Activated CD4-positive, alpha-beta T cell treated with anti-CD3 and anti-CD28 coated beads, Interleukin-2, Interleukin-4, amounts not matched to agents 100 ng/mL and 50 ng/mL, durations not matched to agents 16 hours and 8 hours (primary cell): ENCODE measurements at places on chromosomes 2 and 18.

GRCh38 chr2:11713815-11714214 lies 32.6 kb upstream of the LPIN1 start:
- DNase-seq: no peak

DNA sequence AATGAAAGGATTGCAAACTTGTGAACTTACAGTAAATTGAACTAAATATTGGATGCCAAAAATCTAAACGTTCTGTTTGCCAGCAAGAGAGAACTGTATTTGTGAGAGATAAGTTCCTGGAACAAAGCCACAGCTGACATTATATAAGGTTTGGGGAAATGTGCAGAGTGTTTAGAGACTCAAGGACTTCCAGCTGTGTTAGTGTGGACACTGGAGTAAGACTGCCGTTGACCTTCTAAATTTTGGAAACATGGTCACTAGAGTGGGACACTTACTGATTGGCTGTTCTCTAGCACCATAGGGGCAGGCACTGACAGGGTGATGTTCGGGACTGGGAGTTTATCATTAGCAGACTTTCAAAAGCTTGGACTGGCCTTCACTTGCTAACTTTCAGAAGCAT lies 40.5 kb downstream of the SCN9A start:
- no peak for DNase-seq

GRCh38 chr2:176129813-176130146 lies 275 bp downstream of the HOXD8 start:
- no peak for DNase-seq

DNA sequence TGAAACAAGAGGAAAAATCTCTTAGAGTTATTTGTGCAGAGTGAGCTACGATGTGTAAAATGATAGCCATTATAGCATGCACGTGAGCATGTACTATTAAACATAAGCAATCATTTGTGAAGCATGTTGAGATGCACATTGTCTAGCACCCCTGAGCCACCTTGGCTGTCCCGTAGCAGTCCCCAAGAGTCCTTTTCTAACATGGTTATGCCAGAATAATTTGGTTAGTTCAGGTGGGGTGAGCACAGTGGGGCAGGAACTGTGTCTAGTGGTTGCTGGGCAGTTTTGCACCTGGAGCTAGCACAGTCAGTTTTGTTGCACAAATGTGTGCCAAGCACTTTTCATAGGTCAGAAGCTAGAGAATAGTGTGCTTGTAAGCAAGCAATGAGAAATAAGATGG lies 809.8 kb downstream of the RNF144A start:
- DNase-seq: no peak

DNA sequence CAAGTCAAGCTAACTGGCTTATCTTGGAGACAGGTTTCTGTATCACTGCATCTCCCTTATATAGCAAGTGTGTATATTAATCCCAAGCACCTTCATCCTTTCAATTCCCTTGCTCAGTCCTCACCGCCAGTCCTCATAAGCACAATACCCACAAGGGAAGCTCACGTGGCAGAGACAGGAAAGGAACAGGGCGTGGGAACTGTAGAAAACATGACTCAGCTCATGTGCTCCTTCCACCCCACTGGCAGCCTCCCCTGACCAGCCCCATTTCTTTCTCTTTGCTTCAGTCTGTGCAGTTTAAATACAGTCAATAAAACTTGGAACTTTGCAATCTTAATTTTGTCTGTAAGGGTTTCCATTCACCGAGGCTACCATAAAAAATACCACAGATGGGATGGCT lies 36.5 kb upstream of the CDH19 start:
- no peak for DNase-seq

- DNase-seq: no peak
These were observed 188.6 kb downstream of the CD226 start for GRCh38 chr18:69759046-69759445.

DNA sequence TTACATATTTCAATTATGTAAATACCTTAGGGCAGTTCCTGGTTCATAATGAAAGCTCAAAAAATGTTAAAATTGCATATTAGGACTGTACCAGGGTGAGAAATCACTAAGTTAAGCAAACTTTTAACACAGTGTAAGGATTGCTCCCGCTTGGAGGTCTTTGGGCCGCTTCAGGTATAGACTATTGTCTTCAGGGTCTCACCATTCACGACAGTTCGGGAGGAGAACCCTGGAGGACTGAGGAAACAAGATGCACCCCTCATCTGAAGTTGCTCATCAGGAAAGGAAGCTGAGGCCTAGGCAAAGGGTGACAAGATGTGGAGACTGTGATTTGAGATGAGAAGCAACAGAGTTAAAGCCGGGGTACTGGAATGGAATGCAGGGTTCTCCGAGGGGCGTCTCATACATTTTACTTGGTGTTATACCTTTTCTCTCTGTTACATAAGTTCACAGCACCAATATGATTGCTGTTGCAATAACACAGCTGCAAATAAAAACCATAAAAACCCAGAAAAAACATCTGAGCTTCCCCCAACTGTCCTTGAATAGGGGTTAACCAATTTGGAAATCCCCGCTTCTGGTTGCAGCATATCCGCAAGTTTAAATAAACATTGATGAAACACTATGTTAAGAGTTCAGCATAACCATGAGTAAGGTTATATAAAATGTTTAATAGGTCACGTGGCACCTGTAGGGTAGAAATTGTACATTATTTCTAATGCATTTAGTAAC lies 40.1 kb downstream of the FBXO48 start:
- peak; percentile 40 for DNase-seq

GRCh38 chr2:69961496-69961895 lies at the start of gene ASPRV1:
Gene ASPRV1, minus strand, starts transcription at chr2:69961631. Its CDS starts 195 bp downstream, at chr2:69961436.
- DNase-seq: no peak

- no peak for DNase-seq
These were observed 36.7 kb downstream of the FTCDNL1 start for GRCh38 chr2:199814101-199814816.

GRCh38 chr2:150477347-150477746 lies 10.1 kb downstream of the RND3 start:
- DNase-seq: no peak

GRCh38 chr2:106284255-106284654 lies 90.2 kb upstream of the UXS1 start:
- no peak for DNase-seq

- no peak for DNase-seq
These were observed 159.6 kb upstream of the SIX2 start for GRCh38 chr2:45168711-45169338.

- DNase-seq: no peak
These were observed 232.6 kb upstream of the SKOR2 start for GRCh38 chr18:47484068-47484467.

DNA sequence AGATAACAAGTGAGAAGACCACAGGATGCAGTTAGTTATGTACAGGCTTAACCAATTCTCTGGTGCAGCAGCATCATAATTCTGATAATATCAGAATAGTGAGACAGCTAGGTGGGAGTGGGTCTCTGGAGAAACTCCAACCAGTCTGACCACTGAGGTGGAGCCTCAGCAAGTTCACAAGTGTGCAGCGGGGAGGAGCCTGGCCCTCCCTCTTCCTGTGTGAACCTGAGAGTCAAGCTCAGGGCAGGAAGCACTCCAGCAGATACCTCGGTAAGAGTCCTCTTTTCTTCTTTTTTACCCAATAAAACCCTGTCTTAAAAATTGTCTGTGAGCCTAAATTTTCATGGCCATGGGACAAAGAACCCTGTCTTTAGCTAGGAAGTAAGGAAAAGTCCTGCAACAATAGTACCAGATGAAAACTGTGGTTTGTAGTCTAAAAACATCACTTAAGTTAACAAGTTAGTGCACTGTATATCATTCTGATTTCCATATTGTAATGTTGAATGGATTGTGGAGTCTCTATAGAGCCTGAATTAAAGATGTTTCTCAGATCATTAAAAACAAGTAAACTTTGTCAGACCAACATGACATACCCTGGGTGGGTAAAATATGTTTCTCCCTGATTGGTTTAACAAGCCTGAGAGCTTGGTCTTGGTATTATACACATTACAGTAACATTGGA lies 370.8 kb downstream of the TMEM182 start:
- DNase-seq: peak; percentile 1

DNA sequence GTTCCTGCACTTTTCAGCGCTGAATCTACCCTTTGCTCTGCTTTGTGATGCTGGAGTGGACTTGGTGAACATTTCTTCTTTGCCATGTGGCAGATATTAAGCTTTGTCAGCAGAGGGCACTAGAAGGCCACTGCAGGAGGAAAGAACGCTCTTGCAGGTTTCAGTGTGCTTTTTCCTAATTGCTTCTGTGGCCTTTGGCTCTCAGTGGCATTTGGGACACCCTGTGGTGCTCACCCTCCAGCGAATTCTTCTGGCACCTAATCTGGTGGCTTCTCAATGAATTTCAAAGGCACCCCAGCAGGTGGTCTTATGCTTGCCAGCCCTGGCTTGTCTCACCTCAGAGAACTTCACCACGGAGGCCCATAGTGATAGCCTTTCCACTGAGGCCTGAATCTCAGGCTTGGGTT lies 146.7 kb downstream of the MYO3B start:
- DNase-seq: peak; percentile 70

DNA sequence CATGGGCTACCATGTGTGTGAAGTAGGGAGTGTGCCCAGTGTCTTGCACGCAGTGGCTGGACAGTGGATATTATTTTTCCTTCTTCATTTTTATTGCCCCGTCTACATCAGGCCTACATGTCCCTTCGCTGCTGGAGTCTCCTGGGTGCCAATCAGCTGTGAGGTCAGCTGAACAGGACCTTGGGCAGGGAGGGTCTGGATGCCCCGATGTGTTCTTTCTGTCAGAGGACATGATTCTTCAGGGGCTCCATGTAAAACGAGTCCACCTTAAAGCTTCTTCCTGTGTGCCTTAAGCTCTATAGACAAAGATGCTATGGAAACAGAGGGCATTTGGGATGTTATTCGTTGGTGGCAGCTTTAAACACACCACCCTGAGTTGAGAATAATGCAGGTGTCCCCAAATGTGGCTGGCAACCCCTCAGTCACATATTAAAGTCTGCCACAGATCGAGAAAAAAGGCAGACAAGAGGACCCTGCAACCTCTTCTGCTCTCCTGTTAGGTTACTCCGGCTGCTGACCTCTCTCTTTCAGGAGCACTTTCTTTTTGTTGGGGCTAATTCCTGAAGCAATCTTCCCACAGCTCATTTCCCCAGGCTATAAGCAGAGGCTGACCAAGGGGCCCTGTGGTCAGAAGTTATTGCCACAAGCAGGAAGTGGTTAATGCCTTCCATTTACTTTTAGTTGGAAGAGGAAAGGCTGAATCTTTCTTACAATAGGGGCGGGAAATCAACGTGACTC lies 20.0 kb downstream of the GREB1 start:
- DNase-seq: no peak

DNA sequence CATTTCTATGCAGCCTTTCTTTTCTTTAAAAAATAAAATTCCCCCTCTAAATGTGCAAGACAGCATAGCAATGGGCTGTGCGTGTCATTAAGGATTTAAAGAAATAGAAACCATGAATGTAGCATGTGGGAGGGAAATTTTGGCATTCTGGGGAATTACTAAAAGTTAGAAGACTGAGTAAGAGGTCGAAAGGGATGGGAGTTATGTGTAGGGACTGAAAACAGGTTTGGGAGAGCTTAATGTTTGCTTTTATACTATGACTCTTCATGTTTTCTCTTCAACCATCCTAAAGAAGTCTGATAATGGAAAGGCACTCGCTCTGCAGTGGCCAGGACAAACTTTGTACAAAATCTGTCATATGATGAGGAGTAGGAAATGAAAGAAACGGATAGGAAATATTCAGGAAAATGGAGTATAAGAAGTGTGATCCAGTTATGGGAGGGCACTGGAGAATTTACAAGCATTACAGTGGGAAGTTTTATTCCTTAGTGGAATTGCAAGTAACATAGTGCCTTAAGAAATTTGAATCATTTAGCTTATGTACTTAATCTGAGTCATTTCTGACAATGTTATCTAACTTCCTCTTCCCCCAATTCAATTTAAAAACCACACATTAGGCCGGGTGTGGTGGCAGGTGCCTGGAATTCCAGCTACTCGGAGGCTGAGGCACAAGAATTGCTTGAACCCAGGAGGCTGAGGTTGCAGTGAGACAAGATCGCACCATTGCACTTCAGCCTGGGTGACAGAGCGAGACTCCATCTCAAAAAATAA lies 20.6 kb downstream of the TMEM87B start:
- no peak for DNase-seq

DNA sequence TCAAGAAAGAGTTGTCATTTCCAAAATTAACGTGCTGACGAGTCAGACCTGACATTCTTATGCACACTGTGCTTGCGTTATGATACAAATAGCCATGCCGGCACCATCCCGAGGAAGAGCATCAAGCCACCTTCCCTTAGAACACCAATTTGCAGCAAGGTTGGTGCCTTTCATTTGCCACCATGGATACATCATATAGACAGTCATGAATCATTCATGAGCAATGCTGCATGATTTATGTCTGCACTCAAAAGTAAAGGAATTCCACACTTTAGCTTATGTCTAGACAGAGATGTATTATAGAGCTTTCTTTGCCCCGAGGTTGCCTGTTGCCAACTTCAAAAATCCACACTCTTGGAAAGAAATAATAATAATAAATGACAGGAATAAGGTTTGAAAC lies 166.9 kb downstream of the VWC2L start:
- no peak for DNase-seq

- no peak for DNase-seq
These were observed 55.9 kb upstream of the BARD1 start for GRCh38 chr2:214865400-214865799.

DNA sequence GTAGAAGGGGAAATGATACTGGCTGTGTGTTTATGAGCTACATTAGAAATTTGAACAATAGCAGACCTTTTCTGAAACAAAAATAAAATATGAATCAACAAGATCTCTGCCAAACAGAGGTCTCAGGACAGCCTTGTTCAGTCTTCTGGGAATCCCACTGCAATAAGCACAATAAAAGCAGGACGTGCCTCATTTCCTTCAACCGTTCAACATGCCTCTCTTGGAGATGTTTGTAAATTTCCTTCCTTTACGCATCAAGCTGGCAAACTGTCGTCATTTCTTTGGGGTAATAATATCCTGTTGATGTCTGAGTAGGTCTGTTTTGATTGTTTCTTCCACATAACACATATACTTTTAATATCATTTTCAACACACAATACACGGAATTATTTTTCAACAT lies 77.2 kb downstream of the TCF4 start:
- no peak for DNase-seq

GRCh38 chr2:25473758-25474340 lies 132.1 kb upstream of the DNMT3A start:
- no peak for DNase-seq

DNA sequence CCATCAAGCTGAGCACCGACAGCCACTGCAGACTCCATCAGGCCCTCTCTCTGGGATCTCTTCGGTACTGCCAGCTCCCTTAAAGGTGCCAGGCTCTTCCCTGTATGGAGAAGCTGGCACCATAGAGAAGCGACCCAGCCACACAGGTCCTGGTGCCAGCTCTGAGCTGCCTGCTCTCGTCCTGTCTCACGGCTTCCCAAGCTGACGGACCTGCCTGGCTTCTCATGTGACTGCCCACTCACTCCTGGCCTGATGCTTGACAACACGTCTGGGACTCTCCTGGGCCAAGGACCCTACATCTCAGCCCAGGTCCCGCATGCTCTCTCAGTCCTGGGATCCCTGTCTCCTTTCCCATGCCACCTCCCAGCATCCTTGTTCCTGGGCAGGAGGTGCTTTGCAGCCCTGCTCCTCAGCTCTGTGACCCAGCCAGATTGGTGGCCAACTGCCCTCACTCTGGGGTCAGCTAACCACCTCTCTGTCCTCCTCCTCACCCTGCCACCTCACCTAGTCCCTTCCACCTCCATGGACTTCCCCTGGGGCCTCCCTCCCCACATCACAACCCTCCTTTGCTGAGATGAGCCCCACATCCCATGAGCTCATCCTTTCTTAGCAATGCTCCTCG lies 12.5 kb upstream of the ATOH8 start:
- DNase-seq: no peak

- DNase-seq: no peak
These were observed 91.8 kb downstream of the PDCL3 start for GRCh38 chr2:100654611-100655010.
